ENCODE measurements at places on chromosomes 7 and 10.

- DNase-seq, result no peak
These were observed 16.4 kb downstream of the PDAP1 start for GRCh38 chr7:99392046-99392445.

GRCh38 chr7:151693140-151693539, 173.4 kb upstream of the RHEB start:
- no peak for DNase-seq

DNA sequence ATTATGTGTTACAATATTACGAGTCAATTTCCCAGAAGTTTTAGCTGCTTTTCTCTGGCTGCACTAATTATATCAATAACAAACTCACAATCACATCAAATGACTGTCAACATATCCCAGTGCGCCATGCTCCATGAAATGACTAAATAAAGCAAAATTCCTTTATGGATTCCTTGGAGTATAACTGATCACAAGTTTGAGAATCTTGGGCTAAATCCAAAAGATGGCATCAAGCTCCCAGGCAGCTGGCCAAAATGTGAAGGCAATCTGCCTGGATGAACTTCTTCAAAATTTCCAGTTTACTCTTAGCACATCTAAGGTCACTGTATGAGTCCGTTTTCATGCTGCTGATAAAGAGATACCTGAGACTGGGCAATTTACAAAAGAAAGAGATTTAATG, 210.8 kb downstream of the CCSER2 start:
- DNase-seq, result no peak

DNA sequence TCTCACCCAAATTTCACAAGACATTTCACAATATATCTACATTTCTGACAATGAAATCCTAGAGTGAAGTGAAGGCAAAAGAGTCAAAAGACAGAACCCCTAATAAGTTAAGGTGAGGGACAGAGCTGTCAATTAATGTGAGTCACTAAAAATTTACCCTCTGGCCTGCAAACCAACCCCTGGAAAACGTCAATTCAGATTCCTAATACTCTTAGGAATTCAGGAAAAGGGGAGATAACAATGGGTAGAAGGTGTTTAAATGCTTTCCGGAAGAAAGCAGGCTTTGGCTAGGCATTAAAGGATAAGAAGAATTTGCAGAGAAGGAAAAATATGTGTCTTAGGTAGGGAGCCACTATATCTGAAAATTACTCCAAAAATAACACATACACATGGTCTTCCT, 299.6 kb downstream of the INHBA start:
- no peak for DNase-seq

- DNase-seq, result no peak
These were observed 293.3 kb downstream of the USP6NL start for GRCh38 chr10:11317936-11318670.

DNA sequence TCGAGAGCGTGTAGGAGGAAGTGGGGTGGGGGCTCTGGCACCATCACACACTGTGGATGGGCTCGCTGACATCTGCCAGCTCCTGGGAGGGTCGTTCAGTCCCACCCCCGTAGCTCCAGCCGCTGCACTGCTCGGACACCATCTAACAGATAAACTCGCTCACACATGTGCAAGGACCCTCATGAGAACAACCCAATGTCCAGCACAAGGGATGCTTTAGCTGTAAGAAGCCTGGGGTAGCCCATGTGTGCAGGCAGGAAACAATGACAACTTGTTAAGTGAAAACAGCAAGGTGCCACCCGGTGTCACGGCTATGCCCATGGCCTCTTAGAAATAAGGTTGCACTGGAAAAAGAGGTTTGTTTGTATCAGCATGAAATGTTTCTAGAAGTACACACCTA, 14.1 kb downstream of the OGDHL start:
- no peak for DNase-seq

DNA sequence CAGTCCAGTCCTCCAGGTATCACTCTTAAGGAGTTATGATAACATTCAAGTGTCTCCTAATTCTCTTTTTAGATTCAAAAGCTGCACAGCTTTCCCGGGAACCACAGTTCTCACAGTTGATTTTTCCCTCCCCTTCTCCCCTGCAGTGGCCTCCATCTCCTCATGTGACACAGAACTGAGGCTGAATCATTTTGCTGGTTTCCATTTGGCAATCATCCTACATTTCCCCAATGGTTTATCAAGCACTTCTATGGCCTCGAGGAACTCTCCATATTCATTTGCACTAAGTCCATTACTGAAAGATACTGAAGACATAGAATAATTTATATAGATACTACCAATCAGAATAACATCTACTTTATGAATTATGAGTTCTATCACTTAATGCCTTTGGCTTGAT, 484.9 kb downstream of the GPAM start:
- no peak for DNase-seq

DNA sequence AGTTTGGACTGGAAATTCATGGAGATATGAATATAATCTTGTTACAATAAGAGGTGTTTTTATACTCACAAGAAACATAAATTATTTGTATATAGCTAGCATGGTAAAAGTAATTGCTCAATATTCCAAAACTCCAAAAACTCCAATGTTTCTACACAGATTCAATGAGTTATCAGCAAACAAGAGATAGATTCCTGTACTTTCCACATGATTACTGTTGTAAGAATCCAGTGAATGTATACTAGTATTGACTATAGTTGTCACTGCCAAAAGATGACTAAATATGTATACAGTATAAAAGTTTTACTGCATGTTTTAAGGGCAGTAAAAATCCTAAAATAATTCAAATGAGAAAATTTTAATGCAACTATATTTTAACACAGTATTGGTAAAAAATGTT, 10.7 kb downstream of the ATOH7 start:
- DNase-seq, result no peak

GRCh38 chr7:87156709-87157108, 4.5 kb downstream of the DMTF1 start:
- no peak for DNase-seq

DNA sequence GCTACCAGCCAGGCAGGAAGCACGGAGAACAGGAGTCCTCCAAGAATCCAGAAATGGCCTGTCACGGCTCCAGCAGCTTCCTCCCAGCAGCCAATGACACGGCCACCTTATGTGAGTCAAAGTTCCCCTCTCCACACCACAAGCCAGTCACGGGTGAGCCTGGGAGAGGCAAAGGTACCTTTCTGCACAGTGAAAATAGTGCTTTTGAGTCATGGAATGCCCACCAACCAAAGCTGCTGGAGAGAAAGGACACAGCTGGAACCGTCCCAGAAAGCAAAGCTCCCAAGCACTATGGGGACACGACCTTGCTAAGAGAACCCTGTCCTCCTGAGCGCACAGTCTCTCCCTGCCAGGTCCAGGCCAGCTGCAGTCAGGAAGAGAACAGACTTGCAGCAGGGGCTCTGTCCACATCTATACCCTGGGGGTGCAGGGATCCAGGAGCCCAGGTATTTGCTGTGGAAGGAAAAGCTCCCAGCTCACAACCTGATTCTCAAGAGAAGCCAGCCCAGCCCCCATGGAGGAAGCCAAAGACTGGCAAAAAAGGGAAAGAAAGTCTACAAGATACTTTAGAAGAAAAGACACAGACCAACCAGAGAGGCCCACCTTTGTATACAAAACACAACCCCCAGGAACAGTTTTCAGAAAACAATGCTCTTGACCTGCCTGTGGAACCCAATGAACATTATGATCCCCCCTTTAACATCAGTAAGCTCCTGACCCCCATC, 24.4 kb downstream of the C10orf71 start:
- no peak for DNase-seq

DNA sequence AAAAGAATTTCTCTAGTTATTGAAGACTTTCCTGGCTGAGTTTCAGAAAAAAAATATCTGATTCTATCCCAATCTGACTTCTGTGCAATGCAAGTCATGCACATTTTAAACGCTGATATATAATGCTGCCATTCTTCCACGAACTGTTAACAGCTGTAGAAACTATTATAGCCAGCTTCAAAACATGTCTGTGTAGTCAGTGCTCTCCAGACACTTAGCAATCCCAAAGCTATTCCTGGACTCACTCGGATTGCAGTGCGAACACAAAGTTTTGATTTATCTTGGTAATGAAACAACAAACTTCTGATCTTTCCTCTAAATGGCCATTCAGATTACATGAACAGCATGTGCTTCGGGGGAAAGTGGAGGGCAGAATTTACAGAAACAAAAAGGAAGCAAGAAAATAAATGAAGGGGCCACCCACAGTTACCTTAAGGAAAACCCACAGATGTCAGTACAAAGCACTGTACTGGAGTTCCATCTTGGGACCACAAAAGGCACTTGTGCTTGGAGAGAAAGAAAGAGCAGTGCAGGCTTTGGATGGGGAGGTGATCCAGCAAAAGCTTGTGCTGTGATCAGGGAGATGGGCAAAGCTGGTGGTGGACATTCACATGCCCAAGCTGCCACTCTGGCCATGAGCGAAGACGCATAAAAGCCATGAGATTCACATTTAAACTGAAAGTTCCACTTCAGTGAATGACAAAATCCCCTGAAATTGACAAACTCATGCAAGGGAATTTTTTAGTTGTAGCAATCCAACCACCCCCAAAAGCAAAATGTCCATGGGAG, 32.1 kb upstream of the ADO start:
- no peak for DNase-seq

DNA sequence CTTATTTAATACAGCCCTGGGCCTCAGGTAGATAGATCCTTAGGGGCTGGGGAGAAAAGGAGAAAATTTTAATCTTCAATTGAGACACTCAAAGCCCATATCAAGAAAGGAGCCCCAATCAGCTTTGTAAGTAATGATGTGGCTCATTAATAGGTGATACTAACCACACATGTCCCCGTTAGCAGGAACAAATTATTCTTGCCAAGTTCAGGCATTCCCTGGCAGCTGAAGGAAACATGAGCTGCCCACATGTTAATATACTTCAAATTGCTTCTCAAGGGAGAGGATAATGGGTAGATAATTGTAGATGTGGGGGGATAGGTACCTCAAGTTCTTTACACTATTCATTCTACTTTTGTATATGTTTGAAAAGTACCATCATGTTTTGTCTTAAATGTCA, 14.5 kb downstream of the IFIT5 start:
- DNase-seq, result no peak

GRCh38 chr7:27759491-27759890, 19.5 kb downstream of the TAX1BP1 start:
- DNase-seq, result no peak

GRCh38 chr10:13206546-13207443, 27.4 kb downstream of the UCMA start:
- no peak for DNase-seq

DNA sequence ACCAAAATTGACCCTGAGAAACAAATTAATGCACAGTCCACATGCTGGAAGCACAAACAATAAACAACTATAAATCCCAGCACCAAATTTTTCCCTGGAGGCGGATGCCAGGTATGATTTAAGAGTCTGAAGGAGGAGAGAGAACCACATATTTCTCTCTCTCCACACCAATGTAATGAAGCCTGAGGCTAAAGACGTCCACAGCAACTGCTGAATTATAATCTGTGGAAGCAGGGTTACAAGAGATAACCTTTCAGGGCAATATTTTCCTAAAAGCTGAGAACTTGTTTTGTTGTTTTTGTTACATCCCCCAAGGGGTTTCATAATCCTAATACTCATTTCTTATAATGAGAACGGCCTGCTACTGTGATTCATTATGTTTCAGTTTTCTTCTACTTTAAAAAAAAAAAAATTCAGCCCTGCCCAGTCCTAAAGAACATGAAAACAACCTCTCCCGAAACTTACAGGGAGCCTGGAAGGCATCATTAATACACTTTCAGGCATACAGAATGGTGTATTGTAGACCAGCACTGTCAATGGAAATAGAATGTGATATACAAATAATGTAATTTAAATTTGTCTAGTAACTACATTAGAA, 48.5 kb upstream of the ABLIM1 start:
- DNase-seq, result no peak
